H9 (cell line): ENCODE measurements at places on chromosomes 12 and 14. TPM values are rescaled to one million over a fixed set of nuclear protein-coding genes. Genes with fewer than 3 reads are reported as not detected.

GRCh38 chr14:102941419-102942011 lies 19.1 kb downstream of the AMN start:
- no peak for DNase-seq

GRCh38 chr14:97306760-97307246 lies 509.6 kb downstream of the VRK1 start:
- DNase-seq, result no peak

GRCh38 chr12:21350975-21351374 lies 16.3 kb upstream of the SLCO1A2 start:
- DNase-seq, result no peak

DNA sequence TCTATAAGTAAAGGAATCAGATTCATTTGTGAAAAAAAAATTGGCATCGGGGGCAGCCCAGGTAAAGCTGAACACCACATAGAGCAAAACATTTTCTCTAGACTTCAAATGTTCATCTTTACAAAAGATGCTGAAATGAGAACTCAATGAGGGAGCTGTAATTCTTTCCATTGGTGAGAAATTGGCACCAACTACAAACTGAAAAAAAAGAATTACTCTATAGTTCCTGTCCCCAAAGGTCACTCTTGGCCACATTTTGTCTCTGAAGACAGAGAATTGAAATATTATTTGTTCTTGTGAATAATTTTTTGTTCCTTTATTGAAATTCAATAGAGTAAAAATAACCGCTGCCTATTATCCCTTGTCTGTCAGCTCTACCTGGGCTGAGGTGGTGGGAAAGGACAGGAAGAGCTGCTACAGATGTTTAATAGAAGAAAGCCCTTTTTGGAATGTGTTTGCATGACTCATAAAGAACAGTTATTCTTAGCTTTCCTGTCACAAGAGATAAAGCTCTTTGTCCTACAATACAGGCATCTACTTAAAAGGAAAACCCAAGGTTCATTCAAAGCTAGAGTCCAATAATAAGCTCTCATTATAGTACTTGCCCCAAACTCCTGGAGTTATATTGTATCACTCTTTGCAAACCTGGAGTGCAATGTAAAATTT lies 380.1 kb upstream of the KITLG start:
- DNase-seq, result no peak

- no peak for DNase-seq
These were observed 168.6 kb downstream of the TMEM121 start for GRCh38 chr14:105694961-105695360.

HCAR1 gene
- total RNA-seq, result 0.07 TPM in 2 replicates

HOXC12 gene
- total RNA-seq, result not detected in 2 replicates
